ENCODE measurements at places on chromosomes 6 and 20.

- DNase-seq = no peak
Measured at GRCh38 chr20:5844063-5844681, 94.0 kb downstream of the SHLD1 start.

DNA sequence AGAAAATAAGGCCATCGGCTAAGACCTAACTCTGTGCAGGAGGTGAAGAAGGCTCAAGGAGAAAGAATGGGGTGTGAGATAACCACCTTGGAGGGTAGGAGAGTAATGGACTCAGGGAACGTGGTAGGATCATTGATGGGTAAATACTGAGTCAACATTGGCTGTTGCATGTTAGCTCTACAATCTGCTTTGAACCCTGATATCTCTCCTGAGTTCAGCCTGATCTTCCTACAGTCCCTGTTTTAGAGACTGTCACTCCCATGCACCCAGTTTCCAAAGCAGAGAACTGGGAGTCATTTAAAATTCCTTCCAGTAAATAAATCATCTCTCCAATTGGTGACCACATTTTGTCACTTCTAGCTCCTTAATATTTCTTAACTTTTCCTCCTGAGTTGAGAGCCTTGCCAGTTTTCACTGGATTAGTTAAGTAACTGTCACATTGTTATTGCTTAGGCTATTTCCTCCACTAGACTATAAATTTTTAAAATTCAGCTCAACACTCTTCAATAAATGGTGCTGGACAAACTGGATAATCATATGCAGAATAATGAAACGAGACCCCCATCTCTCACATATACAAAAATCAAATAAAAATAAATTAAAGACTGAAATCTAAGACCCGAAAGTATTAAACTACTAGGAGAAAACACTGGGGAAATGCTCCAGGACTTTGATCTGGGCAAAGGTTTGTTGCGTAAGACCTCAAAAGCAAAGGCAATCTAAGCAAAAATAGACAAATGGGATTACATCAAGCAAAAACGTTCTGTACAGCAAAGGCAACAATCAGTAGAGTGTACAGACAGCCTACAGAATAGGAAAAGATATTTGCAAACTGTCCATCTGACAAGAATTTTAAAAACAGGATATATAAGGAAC, 138.9 kb upstream of the TMEM170B start:
- no peak for DNase-seq

GRCh38 chr20:33541074-33541473, 51.2 kb downstream of the CBFA2T2 start:
- DNase-seq = no peak

- peak; percentile 54 for DNase-seq
Measured at GRCh38 chr20:54103067-54103761, 32.8 kb upstream of the BCAS1 start.

DNA sequence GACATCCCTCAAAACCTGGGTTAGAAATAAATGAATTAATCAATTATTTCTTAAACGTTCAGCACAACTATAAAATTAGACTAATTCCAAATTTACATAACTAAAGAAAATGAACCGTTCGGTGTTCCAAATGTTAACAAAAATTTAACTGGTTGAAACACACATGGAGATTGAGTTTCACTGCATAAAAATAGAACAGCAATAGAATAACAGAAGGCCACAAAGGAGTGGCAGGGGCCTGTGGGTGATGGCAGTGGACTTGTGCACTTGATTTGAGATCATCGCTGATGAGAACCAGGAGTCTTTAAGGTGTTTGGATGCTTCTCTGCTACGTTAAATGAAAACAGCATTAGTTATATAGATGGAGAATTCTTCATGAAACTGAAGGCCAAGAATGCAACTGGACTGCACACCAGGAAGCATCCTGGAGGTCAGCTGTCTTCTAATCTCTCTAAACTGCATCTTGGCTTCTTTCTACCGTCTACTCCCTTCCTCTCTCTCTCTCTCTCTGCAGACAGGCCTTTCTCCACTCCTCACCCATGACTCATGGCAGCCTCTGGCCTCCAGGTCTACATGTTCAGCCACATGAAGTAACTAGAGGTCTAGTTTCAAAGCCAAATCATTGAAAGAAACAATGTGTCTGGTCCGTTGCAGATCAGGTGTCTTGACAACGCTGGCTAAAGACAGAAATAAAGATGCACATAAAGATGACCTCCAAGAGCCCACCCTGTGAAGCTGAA, 111.3 kb downstream of the SIM1 start:
- no peak for DNase-seq

GRCh38 chr6:13924146-13924948, 405 bp upstream of the RNF182 start:
- peak; percentile 16 for DNase-seq

DNA sequence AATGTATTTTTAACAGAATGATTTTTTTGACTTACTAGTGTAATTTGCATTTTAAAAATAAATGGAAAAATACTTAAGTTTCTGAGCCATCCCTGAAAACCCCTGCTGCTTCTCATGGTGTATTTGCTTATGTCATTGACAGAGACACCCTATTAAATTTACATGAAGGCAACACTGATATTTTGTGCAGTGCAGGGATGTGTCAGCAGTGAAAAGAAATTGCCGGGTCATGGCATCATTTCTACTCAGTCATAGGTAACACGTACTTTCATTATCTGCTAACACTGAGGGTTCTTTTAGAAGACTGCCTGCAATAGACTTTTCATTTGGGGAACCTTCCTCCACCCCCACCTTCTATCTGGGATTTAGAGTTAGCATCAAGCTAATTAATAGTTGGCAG, 136.7 kb upstream of the RNF217 start:
- no peak for DNase-seq

DNA sequence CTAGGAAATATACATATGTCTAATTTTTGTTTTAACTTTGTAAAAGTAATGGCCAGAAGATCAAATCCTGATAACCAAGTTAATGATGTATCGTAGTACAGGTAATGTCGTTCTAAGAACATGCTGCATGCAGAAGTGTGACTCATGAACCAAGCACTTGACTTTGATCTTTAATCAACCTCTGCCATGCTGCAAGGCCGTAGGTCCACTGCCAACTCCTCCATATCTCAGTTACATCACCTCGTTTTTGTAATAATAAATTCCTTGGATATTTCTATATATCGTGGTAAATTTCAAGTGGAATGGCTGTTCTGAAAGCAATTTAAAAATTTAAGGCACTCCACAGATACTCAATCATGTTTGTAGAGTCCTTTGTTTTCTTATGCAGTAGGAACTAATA, 771.7 kb downstream of the EPHA7 start:
- DNase-seq = no peak

GRCh38 chr6:129590408-129591022, 119.5 kb downstream of the ARHGAP18 start:
- DNase-seq = no peak

GRCh38 chr6:144575327-144575726, 290.2 kb downstream of the UTRN start:
- no peak for DNase-seq

- DNase-seq = peak; percentile 11
Measured at GRCh38 chr6:134873500-134874388, 76.2 kb downstream of the ALDH8A1 start.

DNA sequence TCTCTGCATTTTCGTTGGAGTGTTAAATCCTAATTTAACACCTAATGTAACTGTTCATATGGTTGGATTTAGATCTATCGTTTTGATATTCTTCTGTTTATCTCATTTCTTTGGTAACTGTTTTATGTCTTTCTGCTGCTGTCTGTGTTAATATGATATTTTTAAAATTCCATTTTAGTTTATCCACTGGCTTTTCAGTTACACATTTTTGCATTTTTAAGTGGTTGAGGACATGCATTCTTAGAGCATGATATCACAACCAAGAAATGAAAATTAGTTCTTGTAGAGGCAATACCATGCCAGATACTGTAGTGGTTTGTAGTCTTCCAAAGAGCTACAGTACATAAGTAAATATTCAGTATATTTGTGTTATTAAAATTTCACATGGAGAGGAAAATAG, 58.6 kb downstream of the LIN28B start:
- DNase-seq = no peak

- DNase-seq = no peak
Measured at GRCh38 chr20:44448753-44449546, 26.7 kb upstream of the TTPAL start.

GRCh38 chr6:88266126-88266525, 100.0 kb upstream of the CNR1 start:
- DNase-seq = no peak

- DNase-seq = no peak
Measured at GRCh38 chr6:7204726-7205125, 97.0 kb downstream of the RREB1 start.

- no peak for DNase-seq
Measured at GRCh38 chr6:31580438-31580740, 1.8 kb downstream of the LTB start.

GRCh38 chr20:45341939-45342854, 6.0 kb downstream of the SDC4 start:
- no peak for DNase-seq

DNA sequence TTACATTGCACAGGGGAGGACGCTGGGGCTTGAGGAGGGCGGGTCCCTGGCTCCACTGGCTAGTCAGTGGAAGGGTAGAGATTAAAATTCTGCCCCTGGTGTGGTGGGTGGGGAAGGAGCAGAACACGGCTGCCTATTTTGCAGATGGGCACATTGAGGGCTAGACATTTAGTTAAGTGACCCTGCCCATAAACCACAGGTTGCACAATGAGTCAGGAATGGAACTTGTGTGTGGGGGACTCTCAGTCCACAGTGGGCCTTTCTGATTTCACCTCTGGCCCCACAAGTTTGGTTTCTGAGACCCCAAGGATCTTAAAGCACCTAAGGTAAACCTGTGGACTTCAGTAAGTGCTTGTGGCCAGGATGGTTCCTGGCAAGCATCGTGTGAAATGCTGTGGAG, 22.0 kb upstream of the CCDC167 start:
- no peak for DNase-seq

GRCh38 chr6:7922596-7922995, 12.0 kb upstream of the TXNDC5 start:
- no peak for DNase-seq

GRCh38 chr6:29847871-29848630, 20.4 kb downstream of the HLA-G start:
- peak; percentile 83 for DNase-seq

GRCh38 chr20:40954521-40955165, 74.0 kb upstream of the TOP1 start:
- no peak for DNase-seq

DNA sequence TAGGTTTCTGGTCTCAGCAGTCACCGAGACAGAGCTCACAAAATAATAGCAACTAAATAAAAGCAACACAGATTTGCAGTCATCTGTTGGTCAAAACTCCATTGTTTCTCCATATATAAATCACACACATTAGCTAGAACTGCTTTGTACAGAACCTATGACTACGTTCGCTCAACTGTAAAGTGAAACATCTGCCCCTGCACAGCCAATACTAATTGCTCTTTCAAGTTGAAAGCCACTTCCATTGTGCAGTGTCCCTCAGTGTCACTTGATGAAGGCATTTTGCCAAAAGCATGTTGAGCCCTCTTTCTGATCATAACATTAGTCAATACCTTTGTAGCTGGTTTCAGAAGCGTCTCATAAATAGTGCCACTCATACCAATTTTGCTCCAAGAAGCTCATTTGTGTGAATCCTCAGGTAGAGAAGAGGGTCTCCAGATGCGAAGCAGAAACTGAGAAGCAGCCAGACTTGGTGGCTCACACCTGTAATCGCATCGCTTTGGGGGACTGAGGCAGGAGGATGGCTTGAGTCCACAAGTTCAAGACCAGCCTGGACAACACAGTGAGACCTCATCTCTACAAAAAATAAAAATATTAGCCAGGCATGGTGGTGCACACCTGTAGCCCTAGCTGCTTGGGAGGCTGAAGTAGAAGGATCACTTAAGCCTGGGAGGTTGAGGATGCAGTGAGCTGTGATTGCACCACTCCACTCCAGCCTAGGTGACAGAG, 68.9 kb downstream of the PERP start:
- no peak for DNase-seq

Measured in naive thymus-derived CD4-positive, alpha-beta T cell (primary cell).